Natural killer cell treated with Interleukin-12 subunit alpha and Interleukin-12 subunit beta and Interleukin-15 and Interleukin-18, amount 100 ng/mL, for 72 hours (primary cell): ENCODE measurements at places on chromosomes 3 and 15. TPM values are rescaled to one million over a fixed set of nuclear protein-coding genes. Genes with fewer than 3 reads are reported as not detected.

GRCh38 chr3:46576879-46577278, 10.8 kb upstream of the LRRC2 start:
- DNase-seq = no peak
- H3K27me3 ChIP-seq = peaks cover 8% of the 10 kb centered on the region
- no peak overlapping the region for H3K27ac ChIP-seq
- no peak overlapping the region for H3K4me3 ChIP-seq
- H3K36me3 ChIP-seq = no peaks in the 10 kb centered on the region
- no peaks in the 10 kb centered on the region for H3K4me1 ChIP-seq

DNA sequence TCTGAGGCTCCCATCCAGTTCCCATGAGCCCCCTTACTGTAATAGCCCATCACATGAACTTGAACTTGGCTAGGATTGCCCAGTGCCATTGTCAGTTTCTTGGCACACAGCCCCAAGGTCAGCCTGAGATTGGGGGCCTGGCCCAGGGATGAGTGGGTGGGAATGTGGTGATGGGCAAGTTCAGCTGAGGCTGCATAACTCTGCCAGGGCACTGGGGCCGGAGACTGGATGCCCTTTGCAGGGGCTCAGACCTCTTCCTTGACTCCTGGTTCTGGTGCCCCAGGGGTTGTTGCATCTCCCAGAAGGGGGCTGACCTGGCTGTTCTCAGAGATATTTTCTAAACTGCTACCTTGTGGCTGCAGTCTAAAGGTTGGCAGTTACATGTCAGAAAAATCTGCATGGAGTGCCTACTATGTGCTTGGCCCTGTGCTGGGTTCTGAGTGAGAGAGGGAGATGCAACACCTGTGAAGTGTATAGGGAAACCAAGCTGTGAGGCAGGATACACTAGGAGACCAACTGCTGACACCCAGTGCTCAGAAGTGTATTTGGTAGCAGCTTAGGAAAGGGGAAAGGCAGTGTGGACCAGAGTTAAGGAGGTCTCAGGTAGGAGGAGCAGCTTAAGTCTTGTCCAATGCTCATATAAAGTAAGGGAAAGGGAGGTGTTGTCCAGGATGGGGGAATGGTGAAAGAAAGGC, 74.8 kb upstream of the PRR23C start:
- no peaks in the 10 kb centered on the region for H3K36me3 ChIP-seq
- no peak overlapping the region for H3K27ac ChIP-seq
- peaks cover 20% of the 10 kb centered on the region for H3K4me1 ChIP-seq
- DNase-seq = no peak
- no peak overlapping the region for H3K4me3 ChIP-seq

- H3K4me3 ChIP-seq = no peak overlapping the region
- DNase-seq = no peak
- H3K36me3 ChIP-seq = no peaks in the 10 kb centered on the region
- no peaks in the 10 kb centered on the region for H3K4me1 ChIP-seq
- no peaks in the 10 kb centered on the region for H3K27me3 ChIP-seq
Measured at GRCh38 chr15:76204109-76204845, 107.0 kb downstream of the ETFA start.

The FAM81A gene
- 1.2 TPM for total RNA-seq

The EDEM1 gene
- 109 TPM for total RNA-seq

The RYR3 gene
- total RNA-seq = not detected

The WDR93 gene
- not detected for total RNA-seq
